Naive thymus-derived CD4-positive, alpha-beta T cell (primary cell): ENCODE measurements at places on chromosomes 2 and 18. TPM values are rescaled to one million over a fixed set of nuclear protein-coding genes. Genes with fewer than 3 reads are reported as not detected.

- no peak for DNase-seq
- H3K27ac ChIP-seq, result no peak overlapping the region
- H3K4me1 ChIP-seq, result no peaks in the 10 kb centered on the region
- H3K27me3 ChIP-seq, result no peaks in the 10 kb centered on the region
- no peaks in the 10 kb centered on the region for H3K36me3 ChIP-seq
Measured at GRCh38 chr2:33375054-33375453, 101.4 kb upstream of the RASGRP3 start.

GRCh38 chr18:56148373-56148772, 490.0 kb downstream of the TXNL1 start:
- no peaks in the 10 kb centered on the region for H3K4me1 ChIP-seq
- DNase-seq, result no peak
- no peaks in the 10 kb centered on the region for H3K36me3 ChIP-seq
- no peak overlapping the region for H3K4me3 ChIP-seq

- H3K27me3 ChIP-seq, result no peaks in the 10 kb centered on the region
- no peaks in the 10 kb centered on the region for H3K36me3 ChIP-seq
- no peak overlapping the region for H3K27ac ChIP-seq
- H3K4me3 ChIP-seq, result no peak overlapping the region
- DNase-seq, result no peak
Measured at GRCh38 chr2:88764850-88765153, 73.3 kb downstream of the RPIA start.

DNA sequence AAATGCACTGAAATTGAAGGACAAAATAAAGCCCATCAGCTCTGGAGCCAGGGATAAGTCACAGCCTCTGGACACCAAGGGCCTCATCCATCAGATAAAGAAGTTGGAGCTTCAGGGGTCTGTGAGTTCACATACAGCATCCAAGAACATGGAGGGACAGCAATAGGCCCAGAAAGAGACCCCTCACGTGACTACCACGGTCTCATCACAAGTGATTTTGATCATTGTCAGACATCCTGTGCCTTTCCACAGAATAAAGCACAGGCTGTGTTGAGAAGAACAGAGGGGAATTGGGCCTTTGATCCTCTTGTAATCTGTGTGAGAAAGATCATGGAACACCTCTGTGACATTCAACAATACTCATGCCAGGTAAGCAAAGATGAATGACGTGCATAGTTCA, 65.2 kb upstream of the CTAGE1 start:
- no peaks in the 10 kb centered on the region for H3K27me3 ChIP-seq
- no peak overlapping the region for H3K4me3 ChIP-seq
- H3K4me1 ChIP-seq, result no peaks in the 10 kb centered on the region
- H3K27ac ChIP-seq, result no peak overlapping the region

GRCh38 chr2:106178716-106179115, 15.4 kb downstream of the UXS1 start:
- peaks cover 23% of the 10 kb centered on the region for H3K4me1 ChIP-seq
- no peak overlapping the region for H3K27ac ChIP-seq
- H3K4me3 ChIP-seq, result no peak overlapping the region
- H3K27me3 ChIP-seq, result no peaks in the 10 kb centered on the region
- no peak for DNase-seq

DNA sequence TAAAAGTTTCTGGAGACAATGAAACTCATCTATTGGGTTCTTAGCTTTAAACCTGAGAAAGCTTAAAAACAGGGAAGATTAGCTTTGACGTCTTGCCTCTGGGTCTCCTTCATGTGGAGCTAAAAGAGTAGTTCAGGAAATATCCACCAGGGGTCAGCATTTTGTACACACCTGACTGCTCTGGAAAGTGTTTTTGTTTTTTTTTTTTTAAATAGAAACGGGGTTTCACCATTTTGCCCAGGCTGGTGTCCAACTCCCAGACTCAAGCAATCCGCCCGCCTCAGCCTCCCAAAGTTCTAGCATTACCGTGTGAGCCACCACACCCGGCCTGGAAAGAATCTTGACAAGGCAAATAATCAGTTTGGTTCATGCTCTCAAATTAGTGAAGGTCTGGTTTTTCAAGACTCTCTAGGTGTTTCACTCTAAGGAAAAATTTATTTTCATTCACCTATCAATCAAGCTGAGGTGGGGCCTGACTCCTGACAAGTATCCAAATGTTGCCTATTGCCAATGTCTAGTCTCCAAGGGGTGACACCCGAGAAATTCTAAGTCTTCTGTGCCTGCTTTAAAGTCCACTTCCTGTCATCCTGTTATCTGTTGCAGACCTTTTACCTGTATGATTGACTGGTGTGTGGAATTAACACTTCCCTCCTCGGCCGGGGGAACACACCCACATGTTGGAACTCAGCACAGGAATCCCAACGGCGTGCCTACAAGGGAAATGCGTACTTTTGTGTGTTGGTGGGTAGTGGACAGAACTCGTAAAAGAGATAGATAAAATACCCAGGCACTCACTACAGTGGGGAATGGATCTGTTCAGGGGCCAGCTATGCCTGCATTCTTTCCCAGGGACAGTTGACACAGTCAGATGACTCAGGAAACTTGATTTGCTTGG, 11.3 kb downstream of the IL1RN start:
- peak; percentile 82 for DNase-seq
- H3K4me3 ChIP-seq, result peak overlapping the region; percentile 10
- peak overlapping the region; percentile 54 for H3K27ac ChIP-seq

GRCh38 chr2:177084607-177085006, 128.0 kb upstream of the HNRNPA3 start:
- no peaks in the 10 kb centered on the region for H3K27me3 ChIP-seq
- no peaks in the 10 kb centered on the region for H3K4me1 ChIP-seq
- no peaks in the 10 kb centered on the region for H3K36me3 ChIP-seq
- no peak overlapping the region for H3K4me3 ChIP-seq
- no peak for DNase-seq

DNA sequence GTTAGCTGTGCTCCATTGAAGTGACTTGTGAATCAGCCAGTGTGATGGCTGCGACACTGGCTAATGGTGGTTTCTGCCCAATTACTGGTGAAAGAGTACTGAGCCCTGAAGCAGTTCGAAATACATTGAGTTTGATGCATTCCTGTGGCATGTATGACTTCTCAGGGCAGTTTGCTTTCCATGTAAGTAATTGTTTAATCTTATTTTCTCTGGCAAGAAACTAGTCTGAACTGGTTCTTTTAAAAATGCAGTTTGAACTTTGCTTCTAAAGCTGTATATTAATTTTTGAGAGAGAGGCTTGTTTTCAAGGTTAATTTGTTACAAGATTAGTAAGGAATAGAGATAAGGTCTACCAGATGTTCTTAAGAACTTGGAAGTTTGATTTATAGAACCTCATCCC, 46.7 kb downstream of the GLS start:
- DNase-seq, result no peak
- peaks cover 12% of the 10 kb centered on the region for H3K36me3 ChIP-seq
- no peaks in the 10 kb centered on the region for H3K4me1 ChIP-seq
- H3K27me3 ChIP-seq, result no peaks in the 10 kb centered on the region
- no peak overlapping the region for H3K4me3 ChIP-seq

DNA sequence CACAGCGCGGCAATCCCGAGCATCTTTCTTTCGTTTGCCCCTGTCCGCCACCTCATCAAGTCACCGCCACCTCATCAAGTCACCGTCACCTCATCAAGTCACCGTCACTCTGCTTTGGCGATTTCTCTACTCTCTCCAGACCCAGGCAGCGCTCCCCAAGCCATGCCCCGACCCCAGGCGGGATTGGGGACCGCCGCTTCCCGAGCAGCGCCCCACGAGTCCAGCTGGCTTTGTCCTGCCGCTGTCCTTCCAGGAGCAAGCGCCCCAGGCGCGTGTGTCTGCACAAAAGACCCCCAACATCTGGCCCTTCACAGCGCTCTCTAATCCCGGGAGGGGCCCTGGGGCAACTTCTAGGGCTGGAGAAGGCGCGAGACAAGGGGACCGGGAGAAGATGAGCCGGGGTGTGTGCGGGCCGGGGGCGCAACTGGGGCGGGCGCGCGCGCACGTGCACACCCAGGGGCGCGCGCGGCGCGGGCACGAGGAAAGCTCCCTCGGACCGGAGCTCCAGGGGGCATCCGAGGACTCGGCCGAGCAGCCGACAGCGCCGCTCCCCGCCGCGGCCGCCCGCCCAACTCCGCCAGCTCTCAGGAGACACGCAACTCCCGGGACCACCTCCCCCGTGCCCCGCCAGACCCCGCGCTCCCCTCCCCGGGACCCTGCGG, 633 bp upstream of the RNF152 start:
- peaks cover 5% of the 10 kb centered on the region for H3K4me1 ChIP-seq
- H3K36me3 ChIP-seq, result no peaks in the 10 kb centered on the region

DNA sequence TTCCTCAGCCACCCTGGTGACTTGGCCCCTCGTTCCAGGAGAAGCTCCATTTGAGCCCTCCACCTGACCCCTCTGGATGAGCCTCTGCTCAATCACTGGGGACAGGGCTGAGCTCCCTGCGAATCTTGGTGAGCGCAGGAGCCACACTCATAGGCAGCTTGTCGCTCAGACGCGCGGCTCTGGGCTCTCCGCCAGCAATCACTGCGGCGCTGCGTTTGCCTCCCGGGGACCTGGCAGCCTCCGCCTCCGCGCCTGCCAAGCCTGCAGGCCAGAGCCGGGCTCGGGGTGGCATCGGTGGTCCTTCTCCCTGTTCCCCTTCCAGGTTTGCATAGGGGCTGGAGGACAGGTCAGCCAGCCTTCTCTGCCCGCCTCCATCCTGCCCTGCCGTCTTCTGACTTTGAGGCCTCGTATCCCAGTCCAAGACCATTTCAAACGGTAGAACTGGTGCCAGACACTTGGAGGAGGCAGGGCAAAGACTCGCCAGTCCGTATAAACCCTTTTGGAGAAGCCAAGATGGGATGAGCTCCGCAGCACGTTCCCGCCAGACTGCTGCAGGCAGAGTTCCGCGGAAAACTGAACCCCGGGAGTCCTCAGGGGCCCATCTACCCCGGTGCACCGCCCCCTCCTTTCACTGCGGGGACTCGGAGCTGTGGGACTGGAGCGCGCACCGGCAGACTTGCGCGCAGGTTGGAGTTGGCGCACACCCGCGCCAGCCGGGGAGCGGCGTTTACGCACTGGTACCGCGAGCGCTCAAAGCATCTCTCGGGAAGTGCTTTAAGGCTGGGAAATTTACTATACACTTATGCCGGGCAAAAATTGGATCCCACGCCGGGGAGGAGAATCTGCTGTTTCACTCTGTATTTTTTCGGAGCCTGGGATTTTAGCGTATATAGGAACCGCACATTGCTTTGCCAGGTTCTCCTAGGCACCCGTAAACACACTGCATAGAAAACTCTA, 1.1 kb upstream of the TACR1 start:
- no peak overlapping the region for H3K4me3 ChIP-seq
- DNase-seq, result no peak
- H3K36me3 ChIP-seq, result no peaks in the 10 kb centered on the region
- H3K27me3 ChIP-seq, result no peaks in the 10 kb centered on the region
- peaks cover 10% of the 10 kb centered on the region for H3K4me1 ChIP-seq

DNA sequence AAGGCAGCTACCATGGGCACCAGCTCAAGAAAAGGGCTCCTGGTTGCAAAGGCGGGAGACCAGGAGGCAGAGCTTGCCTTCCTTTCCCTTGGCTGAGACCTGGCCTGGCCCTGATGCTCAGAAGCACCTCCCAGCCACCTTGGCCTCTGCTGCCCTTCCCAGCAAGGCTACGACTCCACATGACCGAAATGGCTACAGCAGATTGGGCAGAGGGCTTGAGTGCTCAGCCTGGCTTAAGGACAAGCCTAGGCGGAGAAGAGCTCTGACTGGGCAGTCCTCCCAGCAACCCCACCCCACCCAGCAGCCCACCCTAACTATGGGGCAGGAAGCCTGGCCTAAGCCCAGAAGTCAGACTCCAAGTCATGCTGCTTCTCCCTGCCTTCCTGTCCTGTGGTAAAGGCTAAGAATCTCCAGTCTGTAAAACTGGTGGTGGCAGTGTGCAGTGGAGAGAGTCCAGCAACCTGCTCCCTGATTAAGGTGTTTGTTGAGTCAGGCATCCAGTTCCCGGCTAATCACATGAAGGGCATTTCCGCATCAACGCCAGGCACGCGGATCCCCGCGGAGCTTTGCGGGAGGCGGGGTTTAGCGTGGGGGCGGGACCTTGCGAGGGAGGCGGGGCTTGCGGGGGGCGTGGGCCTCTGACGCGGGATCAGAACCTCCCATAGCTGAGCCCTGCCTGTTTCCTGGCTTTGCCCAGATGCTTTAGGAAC, 256.0 kb downstream of the BCL11A start:
- H3K4me3 ChIP-seq, result no peak overlapping the region
- H3K27me3 ChIP-seq, result no peaks in the 10 kb centered on the region
- no peak for DNase-seq
- H3K36me3 ChIP-seq, result no peaks in the 10 kb centered on the region
- no peaks in the 10 kb centered on the region for H3K4me1 ChIP-seq

FKBP1B gene
- total RNA-seq, result not detected

FLACC1 gene
- 7.4 TPM for total RNA-seq

DPP4 gene
- total RNA-seq, result 35.7 TPM

GRP gene
- total RNA-seq, result not detected

PLEK gene
- 210 TPM for total RNA-seq

TXNDC2 gene
- not detected for total RNA-seq

CAPN14 gene
- total RNA-seq, result 0.92 TPM

FNDC4 gene
- not detected for total RNA-seq

DUSP19 gene
- total RNA-seq, result 0.92 and 1.3 TPM in 2 replicates

SLC8A1 gene
- 22.8 TPM for total RNA-seq

CD207 gene
- not detected in 2 replicates for total RNA-seq
